ENCODE measurements at places on chromosomes 5 and 9.

GRCh38 chr5:33346534-33346933, 94.2 kb upstream of the TARS1 start:
- no peak for DNase-seq

DNA sequence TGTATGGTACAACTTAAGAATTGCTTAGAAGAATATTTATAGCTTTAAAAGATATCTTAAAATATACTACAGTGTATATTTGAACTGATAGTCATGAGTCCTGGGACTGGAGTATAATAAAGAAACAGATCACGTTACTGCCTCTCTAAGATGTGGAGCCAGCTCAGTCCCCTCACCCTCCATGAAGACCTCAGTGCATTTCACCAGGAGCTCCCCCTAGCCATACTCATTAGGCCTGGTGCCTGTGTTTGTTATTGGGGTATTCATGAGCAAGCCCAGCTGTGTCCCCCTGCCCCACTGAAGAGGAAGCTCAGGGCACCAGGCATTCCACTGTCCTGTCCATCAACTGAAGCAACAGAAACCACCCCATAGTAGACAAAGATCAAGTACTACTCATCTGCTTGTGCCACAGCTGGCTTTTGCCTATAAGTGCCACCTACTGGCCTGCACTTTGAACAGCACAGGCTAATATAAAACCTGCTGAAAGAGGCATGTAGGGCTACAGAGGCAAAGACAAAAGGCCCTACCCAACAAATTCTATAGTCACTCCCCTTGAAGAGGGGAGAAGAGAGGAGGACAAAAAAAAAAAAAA, 850.2 kb upstream of the NUDT12 start:
- peak; percentile 9 for DNase-seq

- DNase-seq: no peak
Observed at GRCh38 chr9:119956111-119956510, 586.9 kb upstream of the BRINP1 start.

GRCh38 chr5:52772668-52773067, 15.0 kb upstream of the ITGA1 start:
- DNase-seq: no peak

DNA sequence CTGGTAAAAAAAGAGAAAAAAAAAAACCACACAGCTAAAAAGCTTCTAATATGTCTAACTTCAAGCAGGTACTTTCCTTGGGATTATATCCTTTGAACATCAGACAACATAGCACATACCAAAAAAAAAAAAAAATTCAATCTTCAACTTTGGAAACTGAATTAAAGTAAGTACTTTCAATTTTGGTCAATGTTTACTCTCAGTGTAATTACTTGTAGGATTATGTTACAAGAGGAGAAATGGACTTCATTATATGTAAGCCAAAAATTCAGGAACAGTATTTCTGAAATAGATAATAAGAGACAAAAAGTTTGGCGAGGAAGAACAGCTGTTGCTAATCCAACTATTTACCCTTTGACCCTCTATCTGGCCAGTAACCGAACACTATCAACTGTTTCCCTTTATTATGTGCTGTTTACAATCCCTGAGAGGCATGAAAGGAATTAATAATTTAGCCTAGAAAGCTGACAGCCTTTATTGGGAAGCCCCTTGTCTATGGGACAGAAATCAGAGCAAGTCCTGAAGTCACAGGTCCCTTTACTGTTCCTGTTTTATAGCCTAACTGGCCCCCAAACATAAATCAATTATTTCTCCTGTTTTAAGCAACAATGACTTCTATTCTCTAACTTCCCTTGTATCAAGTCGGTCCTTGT, 46.6 kb downstream of the NR6A1 start:
- no peak for DNase-seq
